ENCODE measurements at places on chromosomes 2 and 18.
A peak's percentile ranks its signal among the peaks of the same experiment; 100 is the strongest.

DNA sequence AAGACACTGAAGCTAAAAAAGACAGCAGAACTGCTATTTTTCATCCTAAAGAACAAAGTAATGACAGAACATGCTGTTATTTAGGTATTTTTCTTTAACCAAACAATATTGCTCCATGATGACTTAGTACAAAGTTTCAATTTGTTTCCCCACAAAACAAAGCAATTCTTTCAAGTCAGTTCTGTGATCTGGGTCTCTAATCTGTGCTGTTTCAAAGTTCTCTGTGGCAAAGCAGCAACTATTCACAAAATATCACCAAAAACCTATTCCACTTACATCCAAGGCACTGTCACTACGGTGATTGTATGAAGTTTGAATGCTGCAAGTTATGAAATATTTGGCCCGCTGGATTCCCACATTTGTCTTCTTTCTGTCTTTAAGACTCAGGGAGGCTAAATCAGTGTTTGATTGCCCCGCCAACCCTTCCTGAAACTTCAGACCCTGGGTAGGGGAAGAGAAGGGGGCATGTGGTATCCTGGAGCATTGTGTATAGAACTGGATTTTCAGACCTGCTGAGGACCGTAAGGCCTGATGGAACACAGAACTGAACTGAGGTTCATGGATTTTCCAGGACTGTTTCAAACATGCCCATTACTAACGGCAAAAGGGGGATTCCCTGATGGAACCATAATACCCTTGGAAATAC, 13.1 kb upstream of the MFF start:
- no peak for DNase-seq

- no peak for DNase-seq
Observed at GRCh38 chr2:128491692-128492244, 173.1 kb upstream of the HS6ST1 start.

GRCh38 chr2:54773838-54774237, 50.4 kb downstream of the EML6 start:
- peak; percentile 59 for DNase-seq

DNA sequence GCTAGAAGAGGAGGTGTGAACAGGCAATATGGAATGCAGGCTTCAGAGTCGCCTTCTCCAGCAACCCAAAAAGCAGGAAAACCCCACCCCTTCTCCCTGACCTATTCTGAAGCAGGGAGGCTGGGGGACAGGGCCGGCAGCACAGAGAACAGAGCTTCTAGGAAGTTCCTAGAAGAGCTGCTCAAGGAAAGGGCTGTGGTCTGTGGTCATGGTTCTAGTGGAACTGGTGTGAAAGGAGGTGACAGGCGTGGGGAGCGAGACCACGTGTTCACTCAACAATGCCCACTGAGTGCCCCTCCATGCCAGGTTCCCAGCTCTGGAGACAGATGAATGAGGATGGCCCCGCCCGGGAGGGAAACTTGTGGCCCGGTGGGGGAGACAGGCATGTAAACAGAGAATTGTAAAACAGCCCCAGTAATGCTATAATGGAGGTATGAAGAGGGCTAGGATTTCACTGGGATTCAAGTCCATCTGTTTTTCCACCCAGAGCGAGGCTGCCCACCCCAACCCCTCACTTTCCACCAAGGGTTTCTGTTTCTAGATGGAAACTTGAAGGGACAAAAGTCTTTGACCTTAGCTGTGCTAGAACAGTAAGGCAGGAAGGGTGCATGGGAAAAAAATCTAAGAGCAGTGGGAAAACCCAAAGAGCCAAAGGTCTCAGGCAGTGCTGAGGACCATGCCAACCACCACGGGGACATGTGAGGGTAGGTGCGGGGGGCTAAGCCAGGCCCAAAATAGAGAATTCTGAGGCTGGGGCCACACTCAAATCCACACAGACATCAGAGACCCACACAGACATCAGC, 71.8 kb downstream of the TNS1 start:
- DNase-seq: no peak

GRCh38 chr2:31980674-31981356, 30.0 kb downstream of the MEMO1 start:
- DNase-seq: peak; percentile 38

GRCh38 chr2:164802095-164802707, 39.4 kb downstream of the COBLL1 start:
- no peak for DNase-seq

- DNase-seq: no peak
Observed at GRCh38 chr2:33073018-33073417, 126.3 kb downstream of the LTBP1 start.

Measured in A172 (cell line).